ENCODE measurements at places on chromosomes 16 and 17. TPM values are rescaled to one million over a fixed set of nuclear protein-coding genes. Genes with fewer than 3 reads are reported as not detected.

The DNAAF8 gene
- not detected for polyA plus RNA-seq

The PRMT7 gene
- polyA plus RNA-seq, result 14.7 TPM

The FBXO39 gene
- not detected for polyA plus RNA-seq

The SPATA20 gene
- 4.9 TPM for polyA plus RNA-seq

The CMTM2 gene
- polyA plus RNA-seq, result not detected

The CNTD1 gene
- polyA plus RNA-seq, result 2.1 TPM

The UTS2R gene
- not detected for polyA plus RNA-seq

The FOXJ1 gene
- polyA plus RNA-seq, result not detected

The CSH2 gene
- not detected for polyA plus RNA-seq

The CPHXL2 gene
- polyA plus RNA-seq, result not detected

The RAMP2 gene
- 0.64 TPM for polyA plus RNA-seq

The OMG gene
- polyA plus RNA-seq, result 351 TPM

The VAT1 gene
- 5.5 TPM for polyA plus RNA-seq

The HOXB8 gene
- not detected for polyA plus RNA-seq

The MYO1D gene
- 3.8 TPM for polyA plus RNA-seq

The SLC13A2 gene
- not detected for polyA plus RNA-seq

The SYNGR3 gene
- 80.6 TPM for polyA plus RNA-seq

The HOXB1 gene
- not detected for polyA plus RNA-seq

The NPTX1 gene
- 235 TPM for polyA plus RNA-seq

The HOXB7 gene
- polyA plus RNA-seq, result not detected

The EPX gene
- polyA plus RNA-seq, result not detected

The FOXN1 gene
- polyA plus RNA-seq, result not detected

The CTRL gene
- polyA plus RNA-seq, result 1.9 TPM

The OR4D1 gene
- polyA plus RNA-seq, result 0.48 TPM

The DPEP2 gene
- polyA plus RNA-seq, result not detected

The OR1A1 gene
- 0.08 TPM for polyA plus RNA-seq

The RAI1 gene
- polyA plus RNA-seq, result 0.43 TPM

The KRTAP4-16 gene
- polyA plus RNA-seq, result not detected

The KIAA0513 gene
- polyA plus RNA-seq, result 5.5 TPM

The SYT17 gene
- 8.5 TPM for polyA plus RNA-seq

Measured in Purkinje cell (primary cell).